CD8-positive, alpha-beta memory T cell (primary cell): ENCODE measurements at places on chromosomes 7 and 10.

DNA sequence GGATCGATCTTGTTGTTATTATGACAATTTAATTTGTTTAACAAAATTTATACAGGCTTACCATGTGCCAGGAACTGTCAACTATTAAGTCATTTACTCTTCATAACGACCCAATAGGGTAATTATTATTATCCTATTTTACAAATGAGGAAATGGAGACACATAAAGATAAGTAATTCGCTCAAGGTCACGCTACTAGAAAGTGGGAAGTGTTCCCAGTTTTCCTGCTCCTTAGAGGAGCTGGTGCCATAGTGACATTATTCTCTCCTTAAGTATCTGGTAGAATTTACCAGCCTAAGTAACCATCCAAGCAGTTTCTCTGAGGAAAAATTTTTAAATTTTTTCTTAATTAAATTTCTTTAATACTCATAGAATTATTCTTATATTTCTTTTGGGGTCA lies 360.9 kb upstream of the RNF32 start:
- H3K27me3 ChIP-seq, result no peaks in the 10 kb centered on the region
- no peak for DNase-seq
- H3K36me3 ChIP-seq, result no peaks in the 10 kb centered on the region
- no peaks in the 10 kb centered on the region for H3K4me1 ChIP-seq

GRCh38 chr10:119225083-119225658 lies 17.8 kb downstream of the GRK5 start:
- no peaks in the 10 kb centered on the region for H3K4me1 ChIP-seq
- H3K27me3 ChIP-seq, result no peaks in the 10 kb centered on the region
- H3K36me3 ChIP-seq, result no peaks in the 10 kb centered on the region
- no peak for DNase-seq

- H3K4me1 ChIP-seq, result no peaks in the 10 kb centered on the region
- H3K27me3 ChIP-seq, result no peaks in the 10 kb centered on the region
- H3K27ac ChIP-seq, result no peak overlapping the region
- DNase-seq, result no peak
- no peak overlapping the region for H3K4me3 ChIP-seq
- no peaks in the 10 kb centered on the region for H3K36me3 ChIP-seq
Observed at GRCh38 chr7:159218170-159218569, 73.5 kb upstream of the VIPR2 start.

- H3K4me1 ChIP-seq, result no peaks in the 10 kb centered on the region
- H3K27me3 ChIP-seq, result no peaks in the 10 kb centered on the region
- no peak overlapping the region for H3K27ac ChIP-seq
- H3K4me3 ChIP-seq, result no peak overlapping the region
Observed at GRCh38 chr10:124350806-124351205, 67.9 kb downstream of the OAT start.

DNA sequence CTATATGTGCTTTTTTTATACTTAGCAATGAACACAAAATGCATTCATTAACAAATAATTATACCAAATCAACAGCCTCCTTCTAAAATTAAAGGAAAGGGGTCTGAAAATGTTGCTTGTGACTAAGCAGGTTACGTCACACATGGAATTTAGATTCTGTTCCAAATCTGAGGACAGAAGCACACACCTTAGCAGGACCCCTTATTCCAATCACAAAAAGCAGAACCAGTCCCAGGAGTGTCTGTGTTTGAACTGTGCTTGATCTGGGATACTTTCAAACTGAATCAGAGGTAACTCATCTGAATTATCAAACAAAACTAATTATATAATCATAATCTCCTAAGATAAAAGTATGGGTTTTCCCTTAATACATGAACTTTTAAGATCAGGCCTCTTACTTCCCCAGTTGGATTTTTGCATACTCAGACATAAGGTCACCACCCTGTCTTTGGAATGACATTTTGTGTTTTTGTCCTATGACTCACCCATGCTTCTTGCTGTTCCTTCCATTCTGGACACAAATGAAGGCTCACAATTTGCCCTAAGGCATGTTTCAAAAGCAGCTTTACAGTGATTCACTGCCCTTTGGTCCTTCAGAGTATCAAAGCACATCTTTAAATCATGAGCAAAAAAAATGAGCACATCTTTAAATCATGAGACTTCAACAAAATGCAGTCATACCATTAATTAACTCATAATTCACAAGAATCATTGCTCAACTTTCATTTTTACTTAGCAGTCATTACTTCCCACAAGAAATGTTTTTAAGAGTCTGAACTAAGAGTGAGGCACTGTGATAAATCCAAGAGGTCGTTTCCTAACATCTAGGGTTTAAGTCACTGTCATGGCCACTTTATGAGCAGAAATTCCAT lies 35.5 kb downstream of the SEMA3C start:
- no peaks in the 10 kb centered on the region for H3K4me1 ChIP-seq
- no peak for DNase-seq
- H3K27ac ChIP-seq, result no peak overlapping the region

- H3K4me1 ChIP-seq, result no peaks in the 10 kb centered on the region
- no peak overlapping the region for H3K27ac ChIP-seq
- H3K4me3 ChIP-seq, result no peak overlapping the region
- no peaks in the 10 kb centered on the region for H3K36me3 ChIP-seq
- no peaks in the 10 kb centered on the region for H3K27me3 ChIP-seq
- DNase-seq, result no peak
Observed at GRCh38 chr10:75265856-75266255, 30.1 kb upstream of the COMTD1 start.

DNA sequence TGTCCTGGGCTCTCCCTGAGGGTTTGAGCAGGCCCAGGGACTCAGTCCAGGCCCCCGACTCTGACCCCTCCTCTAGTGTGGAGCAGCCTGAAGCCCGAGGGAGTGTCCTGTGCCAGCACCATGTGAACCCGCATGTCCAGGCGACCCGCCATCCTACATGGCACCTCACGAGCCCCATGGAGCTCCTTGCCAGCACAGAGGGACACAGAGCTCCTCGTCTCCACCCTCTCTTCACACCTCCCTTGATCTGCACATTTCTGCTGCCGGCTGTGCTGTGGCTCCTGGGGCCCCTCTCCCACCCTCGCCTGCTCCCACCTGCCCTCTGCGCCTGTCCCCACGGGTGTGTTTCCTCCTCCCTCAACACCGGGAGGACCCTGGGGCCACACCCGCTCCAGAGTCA lies 103.5 kb downstream of the ADARB2 start:
- no peaks in the 10 kb centered on the region for H3K4me1 ChIP-seq
- no peak overlapping the region for H3K4me3 ChIP-seq
- no peaks in the 10 kb centered on the region for H3K36me3 ChIP-seq
- no peak for DNase-seq
- H3K27ac ChIP-seq, result no peak overlapping the region

DNA sequence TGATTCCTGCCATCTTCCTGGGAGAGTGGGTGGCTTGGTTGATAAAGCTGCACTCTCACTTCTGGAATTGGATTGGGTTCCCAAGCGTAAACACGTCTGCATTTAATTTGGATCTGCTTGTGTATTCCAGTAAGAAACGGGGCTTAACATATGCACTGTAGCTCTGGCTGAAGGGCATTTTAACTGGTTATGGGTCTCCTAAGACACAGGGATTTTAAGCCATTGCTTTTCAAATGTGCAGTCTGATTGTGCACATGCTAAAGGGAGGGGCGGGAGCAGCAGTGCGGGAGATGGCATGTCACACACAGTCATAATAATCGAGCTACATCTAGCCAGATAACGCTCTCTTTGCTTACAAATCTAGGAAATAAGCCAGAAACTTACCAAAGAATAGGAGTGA lies 247.3 kb upstream of the LYZL1 start:
- no peaks in the 10 kb centered on the region for H3K36me3 ChIP-seq
- H3K4me1 ChIP-seq, result no peaks in the 10 kb centered on the region
- H3K27me3 ChIP-seq, result no peaks in the 10 kb centered on the region
- no peak overlapping the region for H3K27ac ChIP-seq
- no peak for DNase-seq
- no peak overlapping the region for H3K4me3 ChIP-seq

- H3K27ac ChIP-seq, result no peak overlapping the region
- no peaks in the 10 kb centered on the region for H3K27me3 ChIP-seq
- no peak for DNase-seq
- H3K4me1 ChIP-seq, result peaks cover 4% of the 10 kb centered on the region
- H3K36me3 ChIP-seq, result no peaks in the 10 kb centered on the region
Observed at GRCh38 chr7:101870361-101871062, 53.1 kb downstream of the CUX1 start.

GRCh38 chr10:102795453-102796406 lies 41.5 kb downstream of the CYP17A1 start:
- peaks cover 21% of the 10 kb centered on the region for H3K4me1 ChIP-seq
- no peak for DNase-seq
- H3K36me3 ChIP-seq, result peaks cover 22% of the 10 kb centered on the region
- no peaks in the 10 kb centered on the region for H3K27me3 ChIP-seq
- H3K4me3 ChIP-seq, result no peak overlapping the region
- no peak overlapping the region for H3K27ac ChIP-seq

DNA sequence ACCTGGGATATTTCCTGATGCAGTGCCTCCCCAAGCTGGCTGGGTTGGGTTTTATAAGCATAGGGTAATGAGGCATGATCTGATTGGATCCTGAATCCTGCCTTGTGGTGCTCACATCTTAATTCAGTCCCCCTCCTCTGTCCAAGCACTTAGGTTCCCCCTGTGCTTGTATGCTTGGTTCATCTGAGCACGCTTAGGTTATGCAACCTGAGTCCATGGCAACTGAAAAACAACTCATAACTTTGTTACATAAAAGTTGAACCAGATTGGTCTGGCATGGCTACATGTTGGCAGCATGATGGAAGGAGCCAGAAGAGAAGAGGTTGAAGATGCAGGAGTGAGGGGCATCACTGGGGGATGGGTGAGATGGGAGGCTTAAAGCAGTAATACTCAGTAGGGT lies 57.3 kb upstream of the OSBPL3 start:
- no peak overlapping the region for H3K27ac ChIP-seq
- H3K36me3 ChIP-seq, result no peaks in the 10 kb centered on the region
- no peak for DNase-seq
- H3K4me3 ChIP-seq, result no peak overlapping the region

- no peaks in the 10 kb centered on the region for H3K27me3 ChIP-seq
- H3K36me3 ChIP-seq, result no peaks in the 10 kb centered on the region
- DNase-seq, result no peak
- H3K4me3 ChIP-seq, result no peak overlapping the region
Observed at GRCh38 chr7:82539969-82540368, 96.4 kb upstream of the CACNA2D1 start.

DNA sequence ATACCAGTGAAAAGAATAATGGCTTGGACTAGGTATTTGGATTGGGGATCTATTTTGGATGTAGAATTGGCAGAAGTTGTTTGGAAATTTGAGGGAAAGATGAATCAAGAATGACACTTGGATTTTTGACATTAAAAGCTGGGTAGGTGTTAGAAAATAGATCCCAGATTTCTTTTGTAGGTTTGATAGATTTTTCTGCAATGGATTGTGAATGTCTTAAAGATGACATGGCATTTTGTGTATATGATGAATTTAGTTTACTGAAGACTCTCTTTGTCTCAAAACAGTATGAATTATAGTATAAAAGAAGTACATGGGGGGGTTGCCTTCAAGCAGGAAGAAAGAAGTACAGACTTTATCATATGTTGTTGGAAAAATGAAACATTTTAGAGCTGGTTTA lies 75.8 kb downstream of the MPLKIP start:
- H3K4me3 ChIP-seq, result no peak overlapping the region
- H3K27me3 ChIP-seq, result no peaks in the 10 kb centered on the region
- no peaks in the 10 kb centered on the region for H3K4me1 ChIP-seq
- DNase-seq, result no peak
- H3K27ac ChIP-seq, result no peak overlapping the region
- H3K36me3 ChIP-seq, result peaks cover 8% of the 10 kb centered on the region

DNA sequence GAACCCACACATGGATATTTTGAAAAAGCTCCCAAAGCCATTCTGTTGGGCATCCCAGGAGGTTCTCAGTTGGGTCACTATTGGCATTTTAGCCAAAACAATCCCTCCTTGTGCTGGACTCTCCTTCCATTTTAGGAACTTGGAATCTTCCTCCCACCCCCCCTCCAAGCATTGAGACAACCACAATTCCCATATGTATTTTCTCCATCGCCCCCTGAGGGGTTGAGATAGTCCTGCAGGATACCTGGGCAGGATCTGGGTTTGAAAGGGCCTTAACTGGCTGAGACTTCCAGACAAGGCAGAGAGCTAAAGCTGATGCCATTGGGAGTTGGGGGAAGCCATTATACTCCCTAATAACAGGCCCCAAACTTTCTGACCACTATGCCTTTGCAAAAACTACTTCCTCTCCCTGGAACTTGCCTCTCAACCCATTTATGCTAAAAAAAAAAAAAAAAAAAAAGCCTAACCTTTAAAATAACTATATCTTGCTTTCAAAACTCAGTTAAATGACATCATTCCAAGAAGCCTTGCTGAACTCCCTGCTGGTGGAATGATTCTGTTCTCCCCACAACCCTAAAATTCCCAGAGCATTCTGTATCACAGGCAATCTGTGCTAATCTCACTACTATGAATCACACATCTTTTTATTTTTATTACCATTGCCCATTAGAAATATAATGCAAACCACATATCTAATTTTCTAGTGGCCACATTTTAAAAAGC lies 77.5 kb upstream of the PDE1C start:
- H3K27ac ChIP-seq, result no peak overlapping the region
- no peaks in the 10 kb centered on the region for H3K27me3 ChIP-seq
- no peak overlapping the region for H3K4me3 ChIP-seq
- H3K36me3 ChIP-seq, result no peaks in the 10 kb centered on the region
- H3K4me1 ChIP-seq, result no peaks in the 10 kb centered on the region

DNA sequence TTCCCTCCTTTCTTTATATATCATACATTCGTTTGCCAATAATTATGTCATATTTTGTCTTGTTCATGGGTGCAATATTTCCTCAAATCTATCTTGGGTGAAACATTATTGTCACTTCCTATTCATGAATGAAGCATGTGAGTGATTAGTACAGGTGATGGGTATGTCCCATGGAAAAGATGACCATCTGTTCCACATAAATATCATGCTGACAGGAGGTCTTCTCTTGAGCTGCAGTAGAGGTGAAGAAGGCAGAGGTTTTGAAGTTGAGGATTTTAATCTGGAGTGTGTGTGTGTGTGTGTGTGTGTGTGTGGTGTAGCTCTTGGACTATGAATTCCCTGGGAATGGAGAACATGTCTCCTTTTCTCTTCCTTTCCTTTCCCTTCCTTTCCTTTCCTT lies 350.5 kb upstream of the CHRM2 start:
- H3K27ac ChIP-seq, result no peak overlapping the region
- H3K36me3 ChIP-seq, result no peaks in the 10 kb centered on the region
- H3K4me3 ChIP-seq, result no peak overlapping the region

DNA sequence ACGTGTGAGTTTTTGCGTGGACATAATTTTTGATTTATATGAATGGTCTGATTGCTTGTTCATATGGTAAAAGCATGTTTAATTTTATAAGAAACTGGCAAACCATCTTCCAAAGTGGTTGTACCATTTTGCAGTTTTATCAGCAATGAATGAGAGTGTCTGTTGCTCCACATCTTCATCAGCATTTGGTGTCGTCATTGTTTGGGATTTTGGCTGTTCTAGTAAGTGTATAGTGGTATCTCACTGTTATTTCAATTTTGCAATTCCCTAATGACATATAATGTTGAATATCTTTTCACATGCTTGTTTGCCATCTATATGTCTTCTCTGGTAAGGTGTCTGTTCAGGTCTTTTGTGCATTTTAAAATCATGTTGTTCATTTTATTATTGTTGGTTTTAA lies 13.2 kb upstream of the PLCE1 start:
- H3K27me3 ChIP-seq, result no peaks in the 10 kb centered on the region
- no peaks in the 10 kb centered on the region for H3K4me1 ChIP-seq
- H3K36me3 ChIP-seq, result no peaks in the 10 kb centered on the region
- no peak overlapping the region for H3K4me3 ChIP-seq
- H3K27ac ChIP-seq, result no peak overlapping the region
- no peak for DNase-seq

GRCh38 chr7:157269341-157270059 lies 67.3 kb upstream of the DNAJB6 start:
- peaks cover 5% of the 10 kb centered on the region for H3K4me1 ChIP-seq
- H3K27ac ChIP-seq, result no peak overlapping the region
- no peak overlapping the region for H3K4me3 ChIP-seq
- H3K36me3 ChIP-seq, result peaks cover 18% of the 10 kb centered on the region
- no peaks in the 10 kb centered on the region for H3K27me3 ChIP-seq
